Type B pancreatic cell (in vitro differentiated cells): ENCODE measurements at places on chromosomes 13 and 19. TPM values are rescaled to one million over a fixed set of nuclear protein-coding genes. Genes with fewer than 3 reads are reported as not detected.

The SHD gene
- 4.9 and 6.1 TPM in 2 replicates for total RNA-seq

- no peak for DNase-seq
Observed at GRCh38 chr13:113749967-113750366, 9.1 kb upstream of the TMEM255B start.

DNA sequence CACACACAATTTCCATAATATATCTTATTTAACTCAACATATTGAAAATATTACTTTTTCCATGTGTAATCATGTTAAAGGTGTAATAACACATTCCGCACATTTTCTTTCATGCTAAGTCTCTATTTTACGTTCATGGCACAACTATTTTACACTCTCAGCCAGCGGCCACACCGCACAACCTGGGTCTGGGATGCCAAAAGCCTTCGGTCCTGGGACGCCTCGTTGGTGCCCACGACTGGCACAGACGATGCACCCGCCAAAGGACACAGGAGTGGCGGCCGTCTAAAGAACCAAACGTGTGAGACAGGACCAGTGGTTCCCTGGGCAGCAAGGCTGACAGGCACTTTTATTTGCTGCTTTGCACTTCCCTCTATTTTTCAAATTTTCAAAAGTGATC is 10.0 kb upstream of the PROZ start:
- DNase-seq: peak; percentile 56

DNA sequence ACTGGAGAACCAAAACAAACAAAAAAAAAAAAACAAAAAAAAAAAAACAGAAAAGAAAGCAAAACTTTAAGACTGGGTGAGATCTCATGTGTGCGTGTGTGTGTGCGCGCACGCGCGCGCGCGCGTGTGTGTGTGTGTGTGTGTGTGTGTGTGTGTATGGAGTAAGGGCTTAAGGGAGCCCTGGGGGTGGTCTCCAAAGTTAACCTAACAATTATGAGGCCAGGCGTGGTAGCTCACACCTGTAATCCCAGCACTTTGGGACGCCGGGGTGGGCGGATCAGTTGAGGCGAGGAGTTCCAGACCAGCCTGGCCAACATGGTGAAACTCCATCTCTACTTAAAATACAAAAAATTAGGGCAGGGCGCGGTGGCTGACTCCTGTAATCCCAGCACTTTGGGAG is 46.7 kb downstream of the CYP4F22 start:
- DNase-seq: no peak

- DNase-seq: no peak
Observed at GRCh38 chr19:43563816-43564457, 11.4 kb downstream of the XRCC1 start.
